ENCODE measurements at places on chromosomes 12 and 14.

- no peak for DNase-seq
These were observed 37.0 kb downstream of the BTG1 start for GRCh38 chr12:92108651-92109050.

GRCh38 chr12:123118497-123118896 lies 32.4 kb downstream of the PITPNM2 start:
- no peak for DNase-seq

DNA sequence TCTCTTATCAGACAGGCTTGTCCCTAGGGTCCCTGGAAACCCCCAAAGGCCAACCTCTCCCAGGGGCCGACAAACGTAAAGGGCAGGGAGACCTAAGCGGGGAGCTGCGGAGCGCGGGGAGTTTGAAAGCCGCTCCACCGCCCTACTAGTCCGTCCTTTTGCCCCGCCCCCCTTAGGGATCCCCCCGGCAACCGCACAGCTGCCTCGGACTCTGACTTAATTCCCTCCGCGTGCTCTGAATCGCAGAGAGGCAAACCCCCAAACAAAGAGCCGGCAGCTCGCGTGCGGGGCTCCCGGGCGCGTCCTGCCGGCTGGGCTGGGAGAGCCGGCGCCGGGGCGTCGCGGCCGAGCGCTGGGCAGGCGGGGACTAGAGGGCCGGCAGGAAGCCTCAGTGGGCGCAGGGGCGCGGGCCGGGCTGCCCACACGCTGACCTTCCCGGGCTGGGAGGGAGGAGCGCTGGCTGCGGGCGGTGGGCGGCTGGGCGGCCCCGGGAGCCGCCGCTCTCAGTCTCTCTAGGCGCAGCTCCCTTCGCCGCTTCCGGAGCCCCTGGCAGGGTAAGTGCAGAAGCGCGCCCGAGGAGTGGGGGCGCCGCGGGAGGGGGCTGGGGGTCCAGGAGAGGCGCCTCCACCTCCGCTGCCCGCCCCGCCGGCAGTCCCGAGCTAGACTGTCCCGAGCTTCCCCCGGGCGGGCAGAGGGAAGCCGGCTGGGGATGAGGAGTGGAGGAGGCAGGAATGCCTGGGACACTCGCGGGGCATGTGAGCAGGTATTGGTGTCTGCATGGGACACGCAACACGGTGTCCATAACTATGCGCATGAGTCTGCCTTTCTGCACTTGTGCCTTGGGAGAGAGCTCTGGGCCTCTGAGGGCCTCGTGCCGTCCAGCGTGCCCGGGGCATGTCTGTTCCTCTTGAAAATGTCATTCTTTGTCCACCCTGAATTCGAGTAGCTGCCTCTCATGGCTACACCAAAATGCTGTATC lies at the start of gene TSPAN11:
TSS of gene TSPAN11 (plus strand) at position 506 of the 979 bp plus-strand sequence. CDS start 27,244 bp downstream, outside the sequence.
- DNase-seq: no peak

GRCh38 chr14:50768680-50769079 lies 62.3 kb downstream of the NIN start:
- peak; percentile 47 for DNase-seq

DNA sequence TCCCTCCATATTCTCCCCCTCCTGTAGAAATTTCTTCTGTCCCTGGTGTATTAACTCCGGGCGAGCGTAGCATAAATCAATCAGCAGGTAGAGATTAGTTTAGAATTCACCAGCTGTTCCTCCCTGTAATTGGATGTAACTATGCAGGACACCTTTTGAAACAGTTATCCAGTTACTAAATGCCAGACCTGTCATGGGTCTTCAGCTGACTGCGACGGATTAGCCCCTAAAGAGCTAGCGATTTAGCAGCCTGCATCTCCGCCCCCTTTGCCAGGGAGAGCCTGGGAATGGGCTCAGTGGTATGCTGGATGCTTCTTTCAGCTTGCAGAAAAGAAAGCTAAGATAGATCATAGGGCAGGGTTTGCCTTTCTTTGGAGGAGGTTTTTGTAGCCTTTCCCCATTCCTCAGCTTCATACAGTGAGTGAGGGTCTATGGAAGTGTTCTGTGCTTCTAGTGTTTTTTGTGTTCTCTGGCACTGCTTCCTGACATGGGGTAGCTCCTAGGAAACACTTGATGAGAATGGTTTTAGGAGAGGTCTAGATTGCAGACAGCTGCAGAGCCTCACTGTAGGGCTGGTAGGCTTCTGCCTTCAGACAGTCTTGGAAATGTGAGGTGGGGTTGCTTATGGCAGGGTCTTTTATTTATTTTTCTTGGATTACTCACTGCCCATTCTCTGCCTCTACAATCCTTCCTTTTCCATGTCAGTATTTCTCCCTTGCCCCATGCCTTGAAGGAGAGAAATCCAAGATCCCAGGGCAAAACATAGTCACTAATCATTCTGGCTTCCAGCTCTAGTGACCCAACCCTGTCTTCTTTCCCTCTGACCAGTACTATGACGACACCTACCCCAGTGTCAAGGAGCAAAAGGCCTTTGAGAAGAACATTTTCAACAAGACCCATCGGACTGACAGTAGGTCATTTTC lies 16.7 kb downstream of the COPZ1 start:
- DNase-seq: no peak

All from RKO (cell line).